ENCODE measurements at places on chromosomes 6 and 20.
A peak's percentile ranks its signal among the peaks of the same experiment; 100 is the strongest.

GRCh38 chr6:69581581-69581980, 215.2 kb downstream of the LMBRD1 start:
- no peaks in the 10 kb centered on the region for H3K36me3 ChIP-seq
- no peaks in the 10 kb centered on the region for H3K27me3 ChIP-seq
- peaks cover 7% of the 10 kb centered on the region for H3K4me1 ChIP-seq
- H3K4me3 ChIP-seq: no peak overlapping the region
- H3K27ac ChIP-seq: no peak overlapping the region

DNA sequence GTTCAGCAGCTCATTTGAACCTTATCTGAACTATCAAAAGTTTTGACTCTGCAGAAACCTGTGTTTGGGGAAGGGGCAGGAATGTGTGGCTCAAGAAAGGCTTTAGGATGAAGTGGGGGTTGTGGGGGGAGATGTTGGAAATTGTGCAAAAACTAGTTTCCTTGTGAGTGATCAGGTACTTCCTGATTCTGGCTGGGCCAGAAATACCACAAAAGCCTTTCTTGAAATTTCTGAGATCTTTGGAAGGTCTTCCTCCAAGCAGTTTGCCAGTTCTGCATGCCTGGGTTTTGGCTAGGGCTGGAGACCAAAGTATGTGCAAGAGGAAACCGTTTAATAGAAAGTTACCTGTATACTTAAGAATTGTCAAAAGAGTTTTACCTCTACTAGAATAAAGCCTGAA, 116.6 kb downstream of the BMP2 start:
- DNase-seq: no peak
- no peaks in the 10 kb centered on the region for H3K27me3 ChIP-seq
- peaks cover 2% of the 10 kb centered on the region for H3K36me3 ChIP-seq

DNA sequence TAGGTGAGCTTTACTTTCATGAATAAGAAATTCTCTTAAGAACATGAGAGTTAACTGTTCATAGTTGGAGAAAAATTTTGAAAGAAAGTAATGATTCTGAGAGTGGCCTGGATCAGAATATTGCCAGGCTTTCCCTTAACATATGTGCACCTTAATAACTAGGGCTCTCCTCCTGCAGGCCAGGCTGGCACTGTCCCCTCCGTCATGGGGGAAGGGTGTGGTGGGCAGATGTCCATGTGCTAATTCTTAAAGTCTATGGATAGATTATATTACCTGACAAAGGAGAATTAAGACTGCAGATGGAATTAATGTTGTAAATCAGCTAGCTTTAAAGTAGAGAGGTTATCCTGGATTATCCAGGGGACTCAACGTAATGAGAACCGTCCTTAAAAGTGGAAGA, 10.9 kb upstream of the KLHL32 start:
- H3K27me3 ChIP-seq: peaks cover 61% of the 10 kb centered on the region
- no peak overlapping the region for H3K27ac ChIP-seq
- H3K36me3 ChIP-seq: no peaks in the 10 kb centered on the region
- H3K4me3 ChIP-seq: no peak overlapping the region
- H3K4me1 ChIP-seq: no peaks in the 10 kb centered on the region
- DNase-seq: no peak

DNA sequence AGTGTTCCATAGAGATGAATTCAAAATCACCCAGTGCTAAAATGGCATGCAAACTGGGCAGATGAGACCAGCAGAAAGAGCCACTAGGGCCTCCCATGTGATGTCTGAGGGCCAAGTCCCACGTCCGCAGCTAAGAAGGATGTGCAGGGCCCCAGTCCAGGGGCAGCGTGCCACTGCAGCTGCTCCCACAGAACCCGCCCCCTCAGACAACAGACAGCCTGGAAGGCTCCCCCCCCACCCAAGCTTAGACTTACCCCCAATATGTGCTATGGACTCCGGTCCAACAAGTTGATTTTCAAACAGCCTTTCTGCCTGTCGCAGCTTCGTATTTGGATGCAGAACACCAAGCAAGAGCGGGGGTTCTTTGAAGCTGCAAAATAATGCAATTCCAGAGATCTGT, 14.0 kb downstream of the APMAP start:
- peaks cover 80% of the 10 kb centered on the region for H3K36me3 ChIP-seq
- H3K4me3 ChIP-seq: no peak overlapping the region
- peak overlapping the region; percentile 64 for H3K27ac ChIP-seq
- H3K4me1 ChIP-seq: peaks cover 92% of the 10 kb centered on the region
- no peaks in the 10 kb centered on the region for H3K27me3 ChIP-seq
- no peak for DNase-seq

DNA sequence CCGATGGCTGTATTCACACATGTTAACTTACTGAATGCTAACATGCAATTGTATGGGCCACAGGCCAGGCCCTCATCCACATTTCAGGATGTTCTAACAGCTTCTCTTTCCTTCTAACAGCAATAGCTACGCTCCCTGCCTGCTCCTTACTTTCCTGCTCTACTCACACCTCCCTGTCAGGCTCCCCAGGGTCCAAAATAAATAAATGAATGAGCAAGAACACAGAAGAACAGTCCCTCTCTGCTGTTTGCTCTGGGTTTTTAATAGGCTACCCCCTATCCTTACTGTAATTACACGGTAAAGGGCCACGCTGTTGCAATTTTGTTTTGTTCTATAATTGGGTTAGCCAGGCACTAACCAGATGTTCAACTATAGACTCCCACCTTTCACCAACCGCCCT, 135.6 kb downstream of the GMDS start:
- H3K4me3 ChIP-seq: no peak overlapping the region
- no peaks in the 10 kb centered on the region for H3K27me3 ChIP-seq
- H3K27ac ChIP-seq: no peak overlapping the region
- peaks cover 16% of the 10 kb centered on the region for H3K4me1 ChIP-seq
- no peak for DNase-seq

- H3K4me1 ChIP-seq: peaks cover 5% of the 10 kb centered on the region
- no peaks in the 10 kb centered on the region for H3K27me3 ChIP-seq
- H3K36me3 ChIP-seq: peaks cover 64% of the 10 kb centered on the region
- no peak overlapping the region for H3K4me3 ChIP-seq
- H3K27ac ChIP-seq: no peak overlapping the region
Observed at GRCh38 chr6:166938704-166939103, 17.6 kb downstream of the RNASET2 start.
